Fibroblast of villous mesenchyme (primary cell): ENCODE measurements at places on chromosomes 12 and 14.

DNA sequence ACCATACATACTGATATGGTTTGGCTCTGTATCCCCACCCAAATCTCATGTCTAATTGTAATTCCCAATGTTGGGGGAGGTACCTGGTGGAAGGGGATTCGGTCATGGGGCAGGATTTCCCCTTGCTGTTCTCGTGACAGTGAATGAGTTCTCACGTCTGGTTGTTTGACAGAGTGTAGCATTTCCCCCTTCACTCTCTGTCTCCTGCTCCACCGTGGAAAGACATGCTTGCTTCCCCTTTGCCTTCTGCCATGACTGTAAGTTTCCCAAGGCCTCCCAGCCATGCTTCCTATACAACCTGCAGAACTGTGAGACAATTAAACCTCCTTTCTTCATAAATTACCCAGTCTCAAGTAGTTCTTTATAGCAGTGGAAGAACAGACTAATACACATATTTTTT lies 28.8 kb upstream of the DTX1 start:
- no peak for DNase-seq

GRCh38 chr12:15116086-15116485 lies 105.1 kb downstream of the RERG start:
- no peak for DNase-seq

GRCh38 chr14:27123162-27123561 lies 525.3 kb upstream of the NOVA1 start:
- no peak for DNase-seq

DNA sequence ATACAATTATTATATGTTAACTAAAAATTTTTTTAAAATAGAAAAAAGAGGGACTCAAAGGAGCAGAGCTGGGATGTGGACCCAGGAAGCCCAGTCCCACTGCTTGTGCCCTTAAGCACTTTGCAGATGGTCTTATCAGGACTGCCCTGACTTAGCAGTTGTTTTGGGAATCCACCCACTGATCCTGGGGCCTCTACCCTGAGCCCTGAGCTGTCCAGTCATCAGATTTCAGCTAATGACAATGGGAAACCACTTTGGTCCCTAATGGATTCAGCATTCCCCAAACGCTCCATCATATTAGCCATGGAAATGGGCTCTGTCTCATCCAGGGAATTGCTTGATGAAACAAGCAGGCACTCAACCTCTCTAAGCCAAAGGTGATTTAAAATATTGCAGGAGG lies 22.5 kb upstream of the WSCD2 start:
- DNase-seq: no peak

- no peak for DNase-seq
These were observed 338.0 kb upstream of the FKBP4 start for GRCh38 chr12:2456813-2457186.

- DNase-seq: no peak
These were observed 23.7 kb downstream of the SLC5A8 start for GRCh38 chr12:101186291-101186690.

- no peak for DNase-seq
These were observed 3.4 kb downstream of the NACA start for GRCh38 chr12:56721721-56722120.
